ENCODE measurements at places on chromosomes 3 and 15.

DNA sequence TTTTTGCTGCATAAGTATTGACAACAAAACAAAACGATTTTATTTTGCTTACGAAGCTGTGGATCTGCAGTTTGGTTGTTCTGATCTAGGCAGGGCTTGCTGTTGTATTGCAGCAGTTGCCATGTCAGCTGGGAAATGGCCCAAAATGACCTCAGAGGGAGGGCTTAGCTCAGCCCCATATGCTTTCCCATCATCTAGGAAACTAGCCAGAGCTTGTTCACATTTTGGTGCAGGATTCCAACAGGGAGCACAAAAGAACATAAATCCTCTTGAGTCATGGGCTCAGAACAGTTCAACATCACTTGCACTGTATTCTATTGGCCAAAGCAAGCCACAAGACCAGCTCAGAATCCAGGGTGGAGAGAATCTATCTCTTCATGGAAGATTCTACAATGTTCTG lies 42.2 kb upstream of the ROBO2 start:
- DNase-seq: no peak

DNA sequence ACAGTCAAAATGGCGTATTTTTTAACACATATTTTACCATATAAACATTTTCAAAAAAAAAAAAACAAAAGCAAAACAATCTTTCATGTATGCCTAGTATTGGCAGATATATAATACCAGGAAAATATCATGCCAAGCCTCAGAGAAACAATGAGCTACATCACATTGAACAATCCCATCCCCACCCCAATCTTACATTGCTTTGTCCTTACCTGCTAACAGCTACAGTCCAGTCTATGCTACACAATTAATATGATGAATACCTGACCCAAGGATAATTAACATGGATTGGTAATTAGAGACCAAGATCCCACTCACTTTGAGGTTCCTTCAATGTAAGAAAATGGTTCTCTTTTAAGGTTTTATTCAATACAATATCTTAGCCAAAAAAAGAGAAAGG lies 7.6 kb upstream of the SATB1 start:
- DNase-seq: no peak

DNA sequence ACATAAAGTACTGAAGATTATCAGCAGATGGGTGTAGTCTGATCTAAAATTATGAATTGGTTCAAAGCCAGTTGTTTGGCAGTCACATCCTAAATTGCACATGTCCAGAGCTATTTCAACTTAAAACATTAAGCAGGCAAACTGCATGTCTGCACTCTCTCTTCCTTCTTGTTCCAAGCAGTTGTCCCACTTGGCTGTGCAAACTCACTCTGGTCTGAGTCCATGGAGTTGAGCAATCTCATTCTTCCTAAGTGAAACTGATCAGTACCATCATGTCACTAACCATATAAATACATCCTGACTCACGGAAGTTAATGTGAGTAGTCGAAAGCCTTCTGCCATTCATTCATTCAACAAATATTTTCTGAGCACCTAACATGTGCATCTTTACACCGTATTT lies 353.0 kb downstream of the ROBO1 start:
- DNase-seq: no peak

DNA sequence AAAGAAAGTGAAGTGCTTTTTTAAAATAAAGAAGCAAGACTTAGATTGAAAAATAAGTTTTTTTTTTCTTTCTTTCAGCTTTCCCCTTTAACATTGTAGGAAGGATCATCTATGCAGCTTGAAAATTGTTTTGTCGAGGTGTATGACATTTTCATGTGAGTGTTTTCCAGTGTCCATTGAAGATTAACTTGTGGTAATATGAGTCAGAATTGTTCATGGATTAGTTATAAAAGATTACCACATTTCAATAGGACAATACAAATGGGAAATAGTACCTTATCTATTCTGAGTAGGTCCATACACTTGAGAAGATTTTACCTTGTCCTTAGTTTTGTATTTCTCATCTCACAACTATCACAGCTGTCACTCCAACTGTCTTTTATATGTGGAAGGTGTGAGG lies 1234.7 kb downstream of the NSUN3 start:
- no peak for DNase-seq

- no peak for DNase-seq
Observed at GRCh38 chr3:114496874-114497273, 203.0 kb downstream of the TIGIT start.

GRCh38 chr15:50148362-50148963 lies 29.4 kb upstream of the ATP8B4 start:
- DNase-seq: no peak

- no peak for DNase-seq
Observed at GRCh38 chr3:46495901-46496456, 1.8 kb upstream of the RTP3 start.

- DNase-seq: no peak
Observed at GRCh38 chr3:175655351-175655750, 796.2 kb downstream of the NAALADL2 start.

GRCh38 chr3:56772952-56773938 lies 28.5 kb downstream of the ARHGEF3 start:
- no peak for DNase-seq

GRCh38 chr15:72199721-72200212 lies 2.2 kb upstream of the GRAMD2A start:
- DNase-seq: no peak

- DNase-seq: no peak
Observed at GRCh38 chr3:119913021-119913420, 131.1 kb downstream of the NR1I2 start.

GRCh38 chr3:153590051-153590450 lies 428.0 kb downstream of the RAP2B start:
- no peak for DNase-seq

DNA sequence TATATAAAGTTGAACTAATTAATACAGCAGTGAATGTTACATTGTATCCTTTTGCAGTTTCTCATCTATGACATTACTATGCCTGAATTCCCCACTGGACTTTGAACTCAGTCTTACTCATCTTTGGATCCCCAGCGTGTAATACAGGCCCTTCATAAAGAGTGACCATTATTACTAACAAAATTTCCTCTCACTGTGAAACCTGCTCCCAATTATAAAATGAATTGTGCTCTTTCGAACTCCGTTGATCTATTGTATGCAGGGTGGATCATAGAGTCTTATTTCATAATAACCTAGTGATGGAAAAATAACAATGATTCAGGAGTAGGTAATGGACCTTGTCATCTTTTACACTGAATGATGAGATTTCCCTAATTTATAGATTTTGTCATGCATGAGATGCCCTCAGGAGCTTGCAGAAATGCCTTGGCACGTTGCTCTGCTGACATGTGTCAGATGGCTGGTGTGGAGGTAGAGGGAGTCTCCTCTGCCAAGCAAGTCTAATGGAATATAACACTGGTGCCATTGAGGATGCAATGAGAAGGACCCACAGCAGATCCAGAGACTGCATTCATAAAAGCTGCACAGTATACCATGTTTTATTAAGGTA lies 25.5 kb downstream of the B3GNT5 start:
- no peak for DNase-seq

Data from amygdala (tissue), 56 donors.